T-helper 1 cell (primary cell): ENCODE measurements at places on chromosomes 4 and X.

- DNase-seq: no peak
Measured at GRCh38 chrX:96449896-96450295, 234.7 kb upstream of the DIAPH2 start.

DNA sequence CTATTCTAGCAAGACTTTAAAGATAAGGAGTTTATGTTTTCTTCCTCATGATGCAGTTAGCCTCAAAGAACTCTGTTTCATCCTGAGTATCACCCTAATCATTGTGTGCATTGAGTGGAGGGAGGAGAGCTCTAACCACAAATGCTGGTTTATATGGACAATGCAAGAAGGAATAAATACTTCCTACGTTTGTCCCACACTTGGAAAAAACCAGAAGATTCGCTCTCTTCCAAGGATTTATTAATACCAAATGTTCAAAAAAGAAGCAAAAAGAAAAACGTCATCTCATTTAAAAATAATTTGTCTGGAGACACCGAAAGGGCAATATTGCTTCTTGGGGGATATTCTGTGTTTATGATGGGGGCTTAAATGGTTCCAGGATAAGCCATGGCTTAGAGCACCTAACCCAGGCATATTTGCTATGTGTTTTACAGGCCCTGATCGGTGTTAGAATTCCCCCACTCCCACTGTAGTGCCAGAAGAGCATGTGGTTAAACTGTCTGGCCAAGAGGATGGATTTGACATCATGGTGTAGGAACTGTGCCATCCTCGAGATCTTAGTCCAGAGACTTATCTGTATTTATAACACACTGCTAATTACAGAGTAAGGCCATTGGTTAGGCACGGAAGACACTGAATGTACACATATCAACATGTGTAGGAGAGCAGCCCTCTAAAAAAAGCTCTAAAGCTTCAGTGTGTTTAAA is 227.2 kb downstream of the ANK2 start:
- DNase-seq: no peak

GRCh38 chr4:151692821-151693673 is 67.8 kb downstream of the GATB start:
- no peak for DNase-seq

DNA sequence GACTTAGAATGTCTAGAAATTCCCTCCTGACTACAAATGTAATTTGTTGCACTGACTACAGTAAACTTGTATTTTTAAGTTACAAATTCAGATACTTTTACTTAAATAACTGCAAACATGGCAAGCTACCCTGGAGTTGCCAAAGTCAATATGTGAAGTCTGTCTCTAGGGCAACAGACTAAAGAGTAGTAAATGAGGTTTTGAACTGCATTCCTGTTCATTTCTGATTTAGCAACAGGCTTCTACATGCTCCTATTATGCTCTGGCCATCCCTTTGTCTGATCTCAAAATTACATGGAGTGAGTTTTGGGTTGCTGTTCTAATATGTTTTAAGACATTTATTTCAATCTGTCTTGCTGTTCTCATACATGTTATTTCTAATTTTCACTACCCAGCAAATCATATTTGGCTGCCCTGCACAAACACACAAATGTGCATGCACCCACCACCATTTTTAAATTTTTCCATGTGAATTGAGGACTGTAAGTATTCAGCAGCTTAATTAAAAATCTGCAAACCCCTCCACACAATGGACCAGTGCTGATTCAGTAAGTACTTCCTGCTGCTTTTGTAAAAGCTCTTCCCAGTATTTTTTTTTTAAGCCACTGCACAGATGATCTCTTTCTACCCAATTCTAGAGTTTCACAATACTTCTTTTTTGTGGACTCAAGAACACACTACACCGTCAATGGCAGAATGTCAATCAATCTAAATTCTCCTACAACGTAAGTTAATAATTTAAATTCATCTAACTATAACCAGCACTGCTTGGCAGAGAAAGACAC is 26.7 kb downstream of the SH3RF1 start:
- no peak for DNase-seq

DNA sequence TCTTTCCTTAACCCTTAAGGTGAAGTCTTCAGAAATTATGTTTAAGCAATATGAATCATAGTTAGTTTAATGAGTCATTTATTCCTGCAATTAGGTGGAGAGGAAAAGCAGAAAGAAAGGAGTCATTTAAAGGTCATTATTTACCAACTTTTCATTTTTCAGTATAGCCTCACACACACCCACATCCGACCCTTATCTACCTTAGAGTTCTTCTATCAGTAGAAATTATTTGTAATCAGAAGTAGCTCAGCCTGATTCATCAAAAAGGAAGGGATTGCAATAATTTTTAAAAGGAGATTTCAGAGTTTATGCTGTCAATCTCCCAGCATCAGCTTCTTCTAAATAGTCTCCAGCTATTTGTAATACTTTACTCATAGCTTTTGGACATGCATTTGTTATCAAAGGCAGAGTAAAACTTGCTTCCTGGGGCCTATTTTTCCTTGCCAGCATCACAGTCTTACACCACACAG is 5.9 kb downstream of the ANXA10 start:
- no peak for DNase-seq

DNA sequence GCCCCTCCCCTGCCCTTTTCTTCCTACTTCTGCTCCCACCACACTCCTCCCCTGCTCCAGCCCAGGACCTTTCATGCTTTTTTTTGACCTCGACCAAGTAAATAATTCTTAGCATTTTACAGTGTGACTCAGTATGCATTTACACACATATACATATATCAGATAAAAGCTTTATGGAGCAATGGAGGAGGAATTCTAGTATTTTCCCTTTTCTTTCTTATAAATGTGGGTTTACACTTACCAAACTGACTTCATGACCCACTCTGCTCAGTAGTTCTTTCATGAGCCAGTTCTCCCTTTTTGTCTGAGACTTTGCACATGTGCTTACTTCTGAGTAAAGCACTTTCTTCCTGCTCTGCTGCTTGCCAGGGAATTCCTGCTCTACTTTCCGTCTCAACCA is 111.8 kb upstream of the H2AZ1 start:
- DNase-seq: no peak

DNA sequence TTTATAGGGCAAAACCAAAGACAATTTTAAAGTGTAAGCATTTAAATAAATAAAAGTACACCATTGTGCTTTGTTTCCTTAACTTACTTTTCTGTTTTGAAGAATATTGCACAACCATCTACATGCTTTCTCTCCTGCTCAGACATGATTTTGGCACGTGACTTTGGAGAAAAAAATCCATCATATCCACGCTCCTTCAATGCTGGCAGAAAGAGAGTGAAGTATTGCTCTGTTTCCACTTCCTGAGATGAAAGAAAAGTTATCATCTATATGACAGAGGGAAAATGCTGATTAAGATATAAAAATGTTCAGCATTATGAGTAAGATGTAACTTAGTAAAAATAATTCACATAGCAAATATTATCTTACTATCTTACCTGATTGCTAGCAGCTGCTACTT is 77.1 kb downstream of the CNOT6L start:
- no peak for DNase-seq

DNA sequence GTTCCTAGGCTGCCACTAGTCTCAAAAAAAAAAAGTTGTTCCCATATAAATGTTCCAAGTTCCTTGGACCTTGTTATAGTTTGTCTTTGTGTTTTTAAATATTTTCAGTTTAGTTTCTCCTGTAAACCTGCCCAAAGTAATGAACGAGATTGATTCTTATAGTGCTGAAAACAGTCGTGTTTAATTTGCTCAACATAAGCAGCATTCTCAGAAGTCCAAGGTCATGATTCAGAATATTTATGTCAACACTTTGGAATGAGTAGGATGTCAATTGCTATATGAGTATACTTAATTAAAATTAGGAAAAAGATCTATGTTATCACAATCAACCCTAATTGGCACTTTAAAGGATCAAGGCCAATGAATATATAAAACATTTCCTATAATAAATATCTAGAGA is 510.9 kb downstream of the PPP4R3C start:
- no peak for DNase-seq

- no peak for DNase-seq
Measured at GRCh38 chr4:168486912-168487281, 6.6 kb upstream of the DDX60L start.

DNA sequence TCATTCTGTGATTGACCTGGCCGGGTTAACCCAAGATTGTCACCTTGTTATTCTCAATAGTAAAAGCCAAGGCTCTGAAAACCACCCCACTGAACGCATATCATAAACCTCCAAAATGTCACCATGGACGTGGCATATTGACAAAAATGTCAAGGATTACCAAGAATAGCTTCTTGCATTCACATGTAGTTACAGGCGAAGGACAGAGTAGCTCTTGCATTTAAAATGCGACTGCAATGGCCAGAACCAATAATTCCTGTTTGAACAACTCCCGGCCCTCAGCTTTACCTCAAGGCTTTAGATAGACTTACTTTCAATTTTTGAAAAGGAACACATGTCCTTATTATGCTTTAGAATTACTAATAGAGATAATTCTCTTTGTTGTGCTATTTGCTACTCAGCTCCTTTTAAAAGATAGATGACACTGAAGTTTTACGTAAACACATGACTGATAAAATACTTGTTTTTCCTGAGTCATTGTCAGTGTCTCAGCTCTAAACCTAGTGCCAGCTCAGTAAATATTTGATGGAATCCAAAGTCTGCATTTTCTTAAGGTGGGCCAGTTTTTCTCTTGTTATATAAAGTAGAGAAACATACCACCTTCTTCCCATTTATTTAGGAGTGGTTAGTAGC is 66.3 kb downstream of the CLDN34 start:
- DNase-seq: no peak

DNA sequence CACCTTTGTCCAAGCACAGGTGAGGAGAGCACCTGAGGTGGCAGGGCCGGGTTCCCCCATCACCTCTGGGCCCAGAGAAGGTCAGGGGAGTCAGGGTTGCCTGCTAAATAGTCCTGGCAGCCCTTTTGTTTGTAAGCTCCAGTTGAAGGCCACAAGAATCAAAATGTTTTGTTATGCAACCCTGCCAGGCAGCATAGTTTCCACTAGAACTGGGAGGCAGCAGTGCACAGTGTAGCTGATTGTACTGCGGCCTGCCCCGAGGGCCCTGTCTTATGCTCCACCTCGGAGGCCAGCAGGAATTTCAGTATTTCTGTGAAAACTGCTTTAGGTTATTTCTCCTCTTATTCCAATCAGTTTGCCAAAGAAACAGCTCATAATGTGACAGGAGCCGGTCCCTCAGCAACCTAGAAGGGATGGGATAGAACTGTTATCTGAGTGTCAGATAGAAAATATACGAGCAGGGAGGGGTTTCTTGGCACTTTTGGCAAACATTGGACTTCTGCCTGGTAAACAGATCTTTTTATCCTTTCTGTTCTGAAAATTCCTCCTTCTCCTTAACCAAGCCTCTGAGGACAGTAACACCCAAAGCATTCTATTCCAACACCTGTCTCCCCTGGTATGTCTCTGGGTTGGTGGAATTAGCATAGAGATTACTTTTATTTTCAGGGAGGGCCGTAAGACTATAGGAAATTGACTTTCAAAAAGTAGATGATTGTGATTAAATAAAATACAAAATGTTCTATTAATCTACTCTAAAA is 93.6 kb downstream of the LNX1 start:
- no peak for DNase-seq

GRCh38 chrX:109623997-109624396 is 975 bp downstream of the KCNE5 start:
- DNase-seq: no peak

- DNase-seq: no peak
Measured at GRCh38 chr4:152374153-152374552, 161.7 kb downstream of the FBXW7 start.

DNA sequence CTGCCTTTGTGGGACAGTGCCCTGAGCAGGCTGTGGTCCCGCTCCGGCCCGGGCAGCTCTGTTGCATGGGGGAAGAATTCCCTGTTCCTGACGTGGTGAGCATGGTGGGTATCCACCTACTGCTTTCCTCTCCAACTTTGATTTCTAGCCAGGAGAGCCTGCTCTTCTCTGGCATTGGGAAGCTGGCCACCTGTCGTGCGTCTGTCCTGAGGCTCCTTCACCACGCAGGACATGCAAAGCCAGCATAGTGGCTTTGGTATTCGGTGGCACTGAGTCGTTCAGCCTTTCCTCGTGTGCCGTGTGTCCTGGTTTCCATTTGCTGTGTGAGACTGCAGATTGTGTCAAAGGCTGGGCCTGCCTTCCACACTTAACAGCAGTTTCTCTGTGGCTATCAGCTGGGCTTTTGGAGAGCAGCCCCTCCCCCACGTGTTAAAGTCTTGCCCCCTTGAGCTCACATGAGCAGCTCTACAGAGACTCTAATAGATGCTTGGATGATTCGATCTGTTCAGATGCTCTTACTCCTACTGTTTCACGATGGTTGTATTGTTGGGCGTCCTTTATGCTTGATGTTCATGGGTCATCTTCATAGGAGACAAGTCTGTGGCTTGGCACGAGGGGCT is 46.3 kb upstream of the CLCN4 start:
- DNase-seq: no peak

DNA sequence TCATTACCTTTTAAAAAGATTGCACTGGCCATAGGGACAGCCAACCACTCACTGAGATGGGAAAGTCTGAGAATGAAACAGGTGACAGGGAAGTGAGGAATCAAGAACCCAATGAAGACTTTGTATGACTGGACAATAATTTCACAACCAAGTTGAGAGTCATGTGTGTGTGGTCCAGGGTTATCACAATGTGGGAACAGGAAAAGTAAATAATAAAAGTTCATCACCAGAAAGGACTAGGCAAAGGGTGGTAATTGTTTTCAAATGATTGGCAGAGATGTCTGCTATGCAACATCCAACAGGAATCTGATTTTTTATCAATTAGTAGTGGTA is 129.3 kb downstream of the AMELX start:
- no peak for DNase-seq

DNA sequence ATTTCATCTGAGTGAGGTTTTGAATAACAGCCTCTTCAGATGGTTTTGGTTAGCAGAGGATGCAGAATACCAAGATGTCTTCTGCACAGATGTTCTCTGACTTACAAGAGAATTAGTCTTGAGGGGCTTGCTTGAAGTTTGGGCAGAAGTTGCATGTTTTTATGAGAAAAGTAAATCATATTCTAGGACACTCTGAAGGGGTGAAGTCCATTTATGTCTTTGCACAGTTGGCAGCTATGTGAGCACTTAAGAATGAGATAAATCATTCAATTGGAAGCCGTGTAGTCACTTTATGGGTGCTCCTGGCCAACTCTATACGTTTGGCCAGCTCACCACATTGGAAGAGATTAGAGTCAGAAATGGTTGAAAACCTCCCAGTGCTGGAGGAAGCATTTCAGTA is 252.7 kb upstream of the KCNIP4 start:
- DNase-seq: no peak

- no peak for DNase-seq
Measured at GRCh38 chr4:153440475-153440874, 25.7 kb upstream of the TMEM131L start.

DNA sequence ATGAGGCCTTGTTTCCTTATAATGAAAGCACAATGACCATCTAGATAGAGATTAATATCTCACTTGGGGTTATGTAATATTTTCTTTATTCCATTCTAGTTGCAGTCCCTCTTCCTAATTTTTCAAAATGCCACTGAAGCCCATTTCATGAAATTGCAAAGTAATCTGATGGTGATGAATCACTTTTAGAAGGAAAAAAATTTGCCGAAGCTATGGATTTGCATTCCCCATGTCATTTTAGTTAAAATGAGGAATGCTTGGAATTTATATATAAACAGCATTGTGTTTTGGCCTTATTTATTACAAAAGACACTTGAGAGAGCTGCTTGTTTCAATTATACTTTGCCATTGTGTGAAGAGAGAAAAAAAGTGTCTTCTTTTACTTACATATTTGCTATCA is 241.7 kb upstream of the TEX13A start:
- no peak for DNase-seq
